ENCODE measurements at places on chromosomes 12 and 14.

DNA sequence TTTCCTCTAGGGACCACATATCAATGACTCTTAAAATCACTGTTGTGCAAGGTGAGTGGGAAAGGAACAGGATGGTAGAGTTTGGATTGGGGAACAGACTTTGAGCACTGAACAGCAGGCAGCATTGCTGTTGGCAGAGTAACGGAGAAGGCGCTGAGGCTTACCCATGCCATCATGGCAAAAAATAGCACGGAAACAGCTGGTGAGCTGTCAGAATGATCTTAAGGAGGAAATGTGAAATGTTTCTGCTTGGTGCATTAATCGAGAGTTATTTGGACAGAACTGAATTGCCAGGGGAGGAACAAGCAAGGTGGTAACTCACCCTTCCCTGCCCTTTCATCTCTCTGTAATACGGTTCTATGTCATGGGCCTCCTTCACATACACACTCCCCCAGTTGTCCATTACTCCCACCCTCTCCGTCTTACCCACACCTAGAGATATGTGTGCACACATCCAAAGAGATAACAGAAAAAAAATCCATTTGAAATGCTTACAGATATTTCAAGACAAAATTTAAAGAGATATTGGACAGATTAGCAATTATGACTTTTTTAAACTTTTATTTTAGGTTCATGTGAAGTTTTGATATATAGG lies 572.5 kb downstream of the DIO2 start:
- DNase-seq, result no peak

GRCh38 chr14:25516838-25517237 lies 466.9 kb upstream of the STXBP6 start:
- no peak for DNase-seq

DNA sequence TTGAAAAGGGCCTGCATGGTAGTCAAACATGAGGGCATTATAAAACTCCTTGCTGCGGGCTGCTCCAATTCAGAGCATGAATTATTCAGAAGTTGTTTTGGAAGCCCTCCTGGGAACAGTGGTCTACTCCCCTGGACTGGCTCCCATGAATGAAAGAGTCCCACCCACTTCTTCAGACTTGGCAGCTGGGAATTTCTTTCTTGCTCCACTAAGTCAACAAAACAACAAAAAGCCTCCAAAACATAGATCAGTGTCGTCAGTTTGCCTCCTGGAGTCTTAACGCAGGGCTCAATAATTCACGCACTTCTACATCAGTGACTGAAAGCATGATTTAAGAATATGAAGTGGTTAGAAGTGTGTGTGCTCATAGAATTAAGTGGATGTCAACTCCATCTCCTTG lies 37.9 kb downstream of the AKAP6 start:
- DNase-seq, result no peak

DNA sequence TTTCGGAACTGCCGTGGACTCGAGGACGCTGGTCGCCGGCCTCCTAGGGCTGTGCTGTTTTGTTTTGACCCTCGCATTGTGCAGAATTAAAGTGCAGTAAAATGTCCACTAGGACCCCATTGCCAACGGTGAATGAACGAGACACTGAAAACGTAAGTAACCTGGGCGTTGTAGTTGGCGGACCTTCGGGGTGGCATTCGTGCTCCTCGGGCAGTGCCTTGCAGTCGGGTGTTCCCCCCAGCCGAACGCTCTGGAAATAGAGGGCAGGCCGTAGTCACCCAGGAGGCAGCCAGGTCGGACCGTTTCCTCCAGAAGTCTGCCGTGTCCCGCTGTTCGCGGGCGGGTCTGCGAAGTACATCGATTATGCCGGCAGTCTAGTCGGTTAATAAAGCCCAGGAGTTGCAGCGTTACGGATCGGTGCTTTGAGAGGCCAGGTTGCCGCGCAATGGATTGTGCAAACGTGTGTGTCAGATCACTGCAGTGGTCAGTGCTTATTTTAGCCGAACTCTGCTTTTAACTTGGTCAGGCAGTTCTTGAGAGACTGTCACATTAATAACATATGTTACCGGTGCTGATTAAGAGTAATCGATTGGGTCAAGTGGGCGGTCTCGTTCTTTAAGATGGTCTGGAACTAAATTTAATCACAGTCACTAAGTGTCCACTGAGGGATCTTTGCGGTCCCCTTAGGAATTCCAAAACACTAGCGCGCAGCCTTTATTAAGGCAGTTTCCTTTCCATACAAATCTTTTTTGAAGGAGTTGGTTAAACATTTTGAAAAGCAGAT lies 906 bp downstream of the MARK3 start:
- no peak for DNase-seq

- no peak for DNase-seq
Measured at GRCh38 chr12:79949098-79949497, 14.2 kb upstream of the PPP1R12A start.

DNA sequence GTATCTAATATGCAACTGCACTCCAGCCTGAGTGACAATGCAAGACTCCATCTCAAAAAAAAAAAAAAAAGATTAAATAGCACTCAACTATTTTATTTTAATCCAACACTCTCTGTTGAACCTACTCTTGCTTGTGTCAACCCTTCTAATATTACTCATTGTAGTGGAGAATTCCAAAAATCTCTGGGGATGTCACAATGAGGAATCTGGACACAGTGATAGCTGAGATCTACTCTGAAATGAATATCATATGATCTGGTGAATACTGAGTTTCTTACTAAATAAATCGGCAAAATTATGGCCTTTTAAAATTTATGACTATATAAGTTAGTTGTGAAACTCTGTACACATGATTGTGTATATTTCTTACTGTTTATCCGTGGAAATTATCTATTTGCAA lies 418.2 kb downstream of the BCAT1 start:
- DNase-seq, result no peak

DNA sequence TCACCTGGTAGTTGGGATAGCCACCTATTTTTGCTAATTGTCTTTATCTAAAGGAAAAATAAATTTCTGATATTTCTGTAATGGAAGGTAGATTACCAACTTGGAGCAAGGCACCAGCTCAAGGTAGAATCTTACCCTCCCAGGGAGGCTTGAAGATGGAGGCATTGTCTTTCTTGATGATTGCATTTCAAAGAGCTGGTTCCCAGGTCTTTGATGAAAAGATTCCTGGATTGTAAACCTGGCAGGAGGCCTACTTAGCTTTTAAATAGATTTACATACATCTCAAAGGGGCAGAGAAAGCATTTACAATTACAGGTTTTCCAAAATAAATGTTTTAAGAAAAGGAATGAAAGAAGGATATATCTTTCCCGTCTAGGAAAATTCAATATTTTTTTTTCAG lies 729.2 kb downstream of the LRFN5 start:
- no peak for DNase-seq

GRCh38 chr12:129959889-129960288 lies 56.1 kb upstream of the TMEM132D start:
- no peak for DNase-seq

DNA sequence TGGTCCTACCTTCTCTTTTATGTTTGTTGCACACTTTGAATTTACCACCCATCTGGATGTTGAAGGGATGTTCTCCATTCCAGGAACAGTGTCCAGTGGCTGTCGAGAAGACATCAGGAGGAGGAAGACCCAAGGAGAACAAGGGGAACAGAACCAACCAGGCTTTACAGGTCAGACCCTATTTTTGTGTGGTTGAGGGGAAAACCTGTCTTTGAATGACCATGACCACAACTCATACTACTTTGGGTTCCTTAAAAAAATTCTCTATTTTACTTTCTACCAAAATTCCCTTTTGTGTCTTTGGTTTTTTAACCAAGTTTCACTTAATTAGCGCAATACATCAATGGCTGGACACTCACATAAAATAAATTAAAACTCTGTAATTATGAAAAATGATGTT lies 78.7 kb downstream of the PLXNC1 start:
- DNase-seq, result no peak

DNA sequence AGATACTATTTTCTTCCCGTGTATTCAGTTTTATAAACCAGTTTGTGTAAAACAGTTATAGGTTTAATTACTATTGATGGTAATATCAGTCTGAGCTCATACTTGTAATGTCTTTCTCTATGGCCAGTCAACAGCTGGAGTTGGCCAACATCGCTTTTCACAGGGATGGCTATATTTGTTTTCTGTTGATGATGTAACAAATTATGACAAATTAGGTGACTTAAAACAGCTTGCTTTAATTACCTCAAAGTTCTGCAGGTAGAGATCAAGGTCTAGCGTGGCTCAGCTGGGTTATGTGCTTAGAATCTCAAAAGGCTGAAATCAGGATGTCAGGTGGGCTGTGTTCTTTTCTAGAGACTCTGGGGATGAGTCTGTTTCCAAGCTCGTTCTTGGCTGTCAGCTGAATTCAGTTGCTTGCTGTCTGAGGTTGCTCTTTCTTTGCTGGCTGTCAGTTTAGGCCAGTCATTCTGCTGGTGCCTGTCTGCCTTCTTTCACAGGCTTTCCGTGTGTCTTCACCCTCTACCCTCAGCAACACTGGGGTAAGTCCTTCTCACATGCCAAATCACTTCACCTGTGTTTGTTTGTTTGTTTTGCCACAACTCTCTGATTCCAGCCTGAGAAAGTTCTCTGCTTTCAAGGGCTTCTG lies 370.2 kb upstream of the E2F7 start:
- no peak for DNase-seq

DNA sequence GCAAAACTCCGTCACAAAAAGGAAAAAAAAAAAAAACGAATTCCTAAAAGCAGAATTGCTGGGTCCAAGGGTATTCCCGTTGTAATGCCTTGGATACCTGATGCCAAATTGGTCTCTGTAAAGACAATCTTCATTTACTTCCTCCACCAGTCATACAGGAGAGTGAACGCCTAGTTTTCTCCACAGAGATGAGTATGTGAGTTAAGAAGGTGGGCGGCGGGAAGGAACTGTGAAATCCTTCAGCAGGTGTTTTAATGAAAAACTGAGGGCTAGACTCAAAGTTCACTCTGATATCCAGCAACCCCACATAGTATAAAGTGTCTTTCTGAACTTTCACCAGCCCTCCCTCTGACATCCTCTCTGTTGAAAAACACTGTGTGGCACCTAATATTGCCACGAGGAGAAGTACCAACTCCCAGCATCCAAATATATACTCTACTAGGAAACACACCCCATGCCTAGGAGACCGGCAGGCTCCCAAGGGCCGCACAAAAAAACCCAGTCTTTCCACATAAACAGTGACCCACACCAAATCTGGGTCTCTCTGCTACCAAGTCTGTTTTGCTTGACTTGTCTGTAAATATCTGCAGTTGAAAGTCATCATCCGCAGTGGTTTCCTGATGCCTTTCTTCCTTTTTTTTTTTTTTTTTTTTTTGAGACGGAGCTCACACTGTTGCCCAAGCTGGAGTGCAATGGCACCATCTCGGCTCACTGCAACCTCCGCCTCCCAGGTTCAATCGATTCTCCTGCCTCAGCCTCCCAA lies 30.3 kb upstream of the FOXN3 start:
- no peak for DNase-seq

GRCh38 chr12:46831335-46832129 lies 5.7 kb upstream of the SLC38A4 start:
- no peak for DNase-seq

DNA sequence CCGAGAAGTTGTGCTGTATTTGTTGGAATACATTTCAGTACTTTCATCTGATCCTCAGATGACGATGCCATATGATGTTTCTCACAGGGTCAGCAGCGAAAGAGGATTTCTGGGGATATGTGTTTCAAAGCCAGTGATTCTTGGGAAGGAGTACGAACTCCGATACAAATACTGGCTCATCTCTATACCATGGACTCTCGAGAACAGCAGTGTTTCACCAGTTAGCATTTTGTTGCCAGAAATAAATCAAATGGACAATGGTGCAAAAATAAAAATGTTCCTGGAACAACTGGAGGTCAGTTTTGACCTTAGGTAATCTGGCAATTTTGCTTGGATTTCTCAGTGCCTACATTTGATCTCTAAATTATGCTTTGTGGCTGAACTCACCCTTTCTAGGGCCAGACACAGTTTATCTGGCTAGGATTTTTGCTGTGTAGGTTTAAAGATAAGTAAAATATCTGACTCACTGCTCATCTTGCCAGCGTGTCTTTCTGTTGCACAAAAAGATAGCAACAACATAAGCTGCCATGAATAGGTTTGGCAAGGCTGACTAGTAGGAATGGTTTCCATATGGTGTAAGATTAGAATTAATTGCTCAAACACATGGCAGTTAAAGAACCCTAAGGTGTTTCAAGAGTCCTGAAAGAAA lies 11.0 kb upstream of the MGP start:
- peak; percentile 48 for DNase-seq

GRCh38 chr12:66235626-66236281 lies 46.7 kb downstream of the IRAK3 start:
- DNase-seq, result no peak

- no peak for DNase-seq
Measured at GRCh38 chr12:53677800-53678148, 1.9 kb upstream of the ATP5MC2 start.

Measured in fibroblast of skin of left quadriceps (primary cell).